ENCODE measurements at places on chromosomes 1 and 21.

GRCh38 chr1:221363039-221363438 is 378.9 kb downstream of the DUSP10 start:
- DNase-seq, result no peak

DNA sequence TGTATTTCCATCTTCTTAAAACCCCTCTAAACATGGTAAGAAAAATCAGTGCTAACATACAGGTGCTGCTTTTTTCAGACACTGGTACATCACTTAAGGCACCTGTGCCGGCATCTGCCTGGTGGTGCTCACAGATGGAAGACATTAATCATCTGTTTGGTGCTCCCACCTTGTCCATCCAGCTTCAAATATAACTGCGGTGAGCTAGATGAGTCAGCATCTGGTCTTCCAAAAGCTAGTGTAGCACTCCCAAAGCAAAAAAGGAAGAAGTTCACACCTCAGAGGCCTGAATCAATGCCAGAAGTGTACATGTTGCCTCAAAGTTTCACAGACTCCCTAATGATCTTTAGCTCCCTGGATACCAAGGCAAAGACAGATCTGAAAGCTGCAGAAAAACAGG is 44.4 kb downstream of the TM2D1 start:
- DNase-seq, result no peak

DNA sequence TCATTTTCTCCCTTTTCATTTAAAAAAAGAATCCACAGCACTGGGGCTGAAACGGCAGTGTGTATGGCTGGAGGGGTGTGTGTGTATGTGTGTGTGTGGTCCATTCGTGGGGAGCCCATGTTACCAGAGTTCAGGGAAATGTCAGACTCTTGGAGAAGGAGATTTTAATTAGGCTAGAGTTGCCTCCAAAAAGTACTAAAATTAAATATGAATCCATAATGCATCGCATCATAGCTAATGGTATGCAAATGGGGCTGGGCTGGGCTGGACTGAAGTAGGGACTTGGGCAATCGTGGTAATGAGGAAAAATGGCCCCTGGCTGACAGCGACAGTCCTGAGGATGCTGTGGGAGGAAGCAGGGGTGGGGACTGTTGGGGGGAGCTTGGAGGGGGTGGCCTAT is 24.8 kb downstream of the GRIK3 start:
- no peak for DNase-seq

DNA sequence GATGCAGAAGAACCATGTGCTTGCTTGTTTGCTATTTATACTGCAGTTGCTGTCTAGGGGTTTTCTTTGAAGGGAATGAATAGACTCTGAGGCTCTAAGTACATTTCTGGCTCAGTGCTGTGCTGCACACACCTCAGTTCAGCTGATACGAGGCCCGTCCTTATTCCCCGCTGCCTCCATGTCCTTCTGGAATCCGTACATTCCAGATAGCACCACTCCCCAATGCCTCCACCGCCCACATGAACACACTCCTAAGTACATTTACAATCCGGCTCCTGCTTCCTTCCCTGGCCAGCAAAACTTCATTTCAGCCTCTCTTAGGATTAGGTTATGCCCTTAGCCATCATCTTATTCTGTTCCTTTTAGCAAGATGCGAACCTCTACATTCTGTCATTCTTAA is 57.1 kb downstream of the KCNC4 start:
- no peak for DNase-seq

- no peak for DNase-seq
These were observed 58.0 kb upstream of the PDC start for GRCh38 chr1:186518822-186519381.

- DNase-seq, result no peak
These were observed 12.3 kb downstream of the CLCNKB start for GRCh38 chr1:16055613-16056520.

DNA sequence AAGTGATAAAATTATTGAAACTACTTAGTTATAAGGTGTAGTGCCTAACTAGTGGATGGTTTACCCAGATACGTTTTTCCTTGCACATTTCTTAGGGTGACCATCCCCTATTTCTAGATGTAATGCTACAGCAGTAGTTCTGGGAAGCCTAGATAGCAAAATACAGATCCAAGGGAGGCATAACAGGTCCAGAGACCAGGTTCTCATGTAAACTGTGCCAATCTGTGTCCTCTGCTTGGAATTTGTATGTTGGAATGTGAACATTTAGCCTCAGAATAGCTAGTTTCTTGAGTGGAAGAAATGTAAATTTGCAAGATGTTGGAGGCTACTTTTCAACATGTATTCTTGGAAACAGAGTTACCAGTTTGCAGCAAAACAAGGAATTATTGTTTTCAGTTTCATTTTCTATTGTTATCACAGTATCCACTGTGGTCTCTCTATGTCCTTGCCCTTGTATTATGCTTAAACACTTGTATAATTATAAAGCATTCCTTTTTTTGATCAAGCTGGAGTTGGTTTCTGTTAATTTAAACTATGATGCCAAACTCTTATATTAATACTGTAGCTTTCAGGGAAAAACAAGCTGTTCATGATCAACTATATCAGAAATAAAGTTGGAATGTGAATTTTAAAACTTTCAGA is 102.0 kb upstream of the BRINP3 start:
- DNase-seq, result no peak

DNA sequence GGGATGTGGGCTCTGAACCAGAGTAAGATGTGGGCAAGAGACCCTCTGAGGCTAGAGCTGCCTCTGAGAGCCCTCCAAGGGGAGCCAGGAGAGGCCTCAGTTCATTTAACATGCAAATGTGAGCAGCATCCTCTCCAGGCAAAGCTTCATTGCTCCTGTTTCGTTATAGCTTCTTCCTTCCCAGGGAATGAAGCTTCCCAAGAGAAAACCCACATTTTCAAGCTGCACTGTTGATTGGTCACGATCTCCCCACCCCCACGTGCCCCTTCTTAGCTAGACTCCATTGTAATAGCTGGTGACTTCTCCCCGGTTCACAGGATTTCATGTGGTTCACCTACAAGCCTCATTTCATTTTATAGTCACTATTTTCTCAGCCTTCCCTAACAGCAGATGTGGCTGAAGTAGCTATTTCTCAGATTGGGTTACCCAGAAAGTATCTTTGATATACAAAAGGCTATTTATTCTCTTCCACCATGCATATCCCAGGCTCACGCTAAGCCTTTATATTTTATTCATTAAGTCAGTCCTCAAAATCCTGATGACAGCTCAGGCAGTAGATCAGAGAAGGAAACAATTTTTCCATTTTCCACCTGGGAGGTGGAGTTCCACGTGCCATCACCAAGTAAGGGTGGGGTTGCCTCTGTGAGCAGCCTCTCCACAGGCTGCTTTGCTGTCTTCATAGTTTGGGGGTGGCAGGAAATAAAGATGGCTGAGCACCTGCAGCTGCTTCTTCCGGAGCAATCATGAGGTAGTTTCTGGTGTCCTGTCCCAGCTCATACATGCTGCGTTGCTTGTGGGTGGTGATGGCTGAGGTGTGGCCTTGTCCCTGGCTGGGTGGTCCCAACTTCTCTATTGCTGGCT is 178.3 kb upstream of the RAB4A start:
- no peak for DNase-seq

DNA sequence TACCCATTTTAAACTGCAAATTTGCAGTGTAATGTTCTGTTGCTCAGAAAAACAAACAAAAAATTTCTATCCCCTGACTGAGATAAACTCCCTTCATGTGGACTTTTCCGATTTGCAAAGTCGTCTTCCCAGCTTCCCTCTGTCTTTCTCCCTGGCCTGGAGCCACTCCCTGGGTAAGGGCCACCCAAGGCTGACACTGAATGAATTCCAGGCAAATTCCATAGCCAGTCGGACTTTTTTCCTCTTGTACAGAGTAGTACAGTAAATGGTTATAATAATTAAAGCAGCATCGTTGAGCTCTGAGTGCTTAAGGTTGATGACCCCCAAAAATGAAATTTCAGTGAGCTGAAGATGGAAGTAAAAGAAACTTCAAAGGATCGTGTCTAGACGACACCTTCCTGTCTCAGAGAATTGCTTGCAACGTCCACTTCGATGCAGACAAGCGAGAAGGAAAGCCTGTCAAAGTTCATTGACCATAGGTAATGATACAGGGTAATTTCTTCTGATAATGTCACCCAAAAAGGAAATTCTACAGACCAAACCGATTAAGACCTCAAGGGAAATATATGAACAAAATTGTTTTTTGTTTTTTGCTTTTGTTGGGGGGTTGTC is 33.6 kb upstream of the LHX8 start:
- no peak for DNase-seq

GRCh38 chr1:204462229-204462561 is 32.4 kb downstream of the PIK3C2B start:
- DNase-seq, result no peak

- DNase-seq, result no peak
These were observed 122.3 kb upstream of the BACE2 start for GRCh38 chr21:41045534-41046268.

DNA sequence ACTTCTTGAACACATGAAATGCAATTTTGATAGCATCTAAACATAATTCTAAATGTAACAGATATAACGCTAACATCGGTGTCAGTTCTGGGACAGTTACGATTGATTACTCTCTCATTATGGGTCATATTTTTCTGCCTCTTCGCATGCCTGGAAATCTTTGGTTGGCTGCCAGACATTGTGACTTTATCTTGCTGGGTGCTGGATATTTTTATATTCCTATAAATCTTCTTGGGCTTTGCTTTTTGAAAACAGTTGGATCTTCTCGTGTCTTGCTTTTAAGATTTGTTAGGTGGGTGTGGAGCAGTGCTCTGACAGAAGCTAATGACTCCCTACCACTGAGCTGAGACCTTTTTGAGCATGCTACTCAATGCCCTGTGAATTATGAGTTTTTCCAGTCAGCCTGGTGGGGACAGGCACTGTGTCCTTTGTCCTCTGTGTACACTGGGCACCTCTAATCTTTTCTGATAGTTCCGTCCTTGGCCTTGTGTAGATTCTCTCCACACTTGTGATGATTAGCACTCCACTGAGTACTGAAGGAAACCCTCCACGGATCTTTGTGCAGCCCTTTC is 28.0 kb upstream of the EDARADD start:
- DNase-seq, result no peak

- DNase-seq, result no peak
These were observed 27.1 kb downstream of the DHCR24 start for GRCh38 chr1:54859700-54860391.

- no peak for DNase-seq
These were observed 29.1 kb downstream of the TMCO4 start for GRCh38 chr1:19770436-19771190.

DNA sequence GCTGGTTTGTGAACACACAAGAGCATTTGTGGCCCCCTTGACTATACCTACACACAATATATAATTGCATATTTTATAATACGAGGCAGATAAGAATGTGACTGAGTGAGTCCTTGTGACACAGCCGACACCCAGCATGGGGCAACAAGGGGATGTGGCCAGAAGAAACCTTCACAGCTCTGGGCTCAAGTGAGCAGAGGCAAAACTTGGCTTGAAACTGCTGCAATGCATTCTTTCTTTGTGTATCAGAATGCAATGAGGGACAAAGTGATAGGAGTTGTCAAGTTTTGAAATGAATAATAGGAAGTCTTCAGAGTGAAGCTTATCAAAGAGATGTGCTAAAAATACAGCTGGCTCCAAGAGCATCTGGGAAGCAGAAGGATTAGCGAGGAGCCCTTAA is 124.0 kb upstream of the C8B start:
- no peak for DNase-seq

DNA sequence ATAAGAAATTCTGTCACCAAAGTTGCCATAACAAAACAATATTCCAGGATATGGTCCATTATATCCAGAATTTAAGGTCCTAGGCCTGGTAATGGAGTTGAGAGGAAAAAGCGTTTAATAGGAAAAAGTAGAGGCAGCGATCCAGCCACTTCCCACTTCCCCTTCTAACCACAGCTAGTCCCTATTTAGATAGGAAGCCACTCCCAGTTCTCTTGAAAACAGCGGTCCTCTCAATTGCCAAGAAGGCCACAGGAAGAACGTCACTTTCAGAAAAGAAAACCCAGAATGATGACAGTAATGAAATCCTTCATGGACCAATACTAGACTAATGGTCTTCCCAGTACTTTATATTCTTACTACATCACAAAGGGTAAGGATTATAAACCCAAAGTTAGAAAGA is 38.6 kb downstream of the ABL2 start:
- DNase-seq, result no peak

DNA sequence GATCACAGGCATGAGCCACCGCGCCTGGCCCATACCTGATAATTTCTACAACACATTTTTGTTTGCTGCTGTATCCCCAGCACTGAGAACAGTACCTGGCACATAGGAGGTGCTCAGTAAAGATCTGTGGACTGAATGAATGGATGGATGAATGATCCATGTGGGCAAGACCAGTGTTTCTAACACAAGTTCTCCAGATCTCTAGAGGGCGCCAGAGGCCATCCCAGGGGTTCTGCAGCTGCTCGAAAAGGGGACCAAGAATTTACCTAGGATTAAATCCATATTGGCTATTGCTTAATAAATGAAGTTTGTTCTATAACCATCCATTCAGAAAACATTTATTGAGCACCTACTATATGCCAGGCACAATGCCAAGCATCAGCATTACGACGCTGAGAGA is 167.7 kb downstream of the ACTL8 start:
- peak; percentile 1 for DNase-seq

GRCh38 chr1:181905944-181906597 is 155.4 kb downstream of the ZNF648 start:
- no peak for DNase-seq

Data from GM04504 (cell line).